ENCODE measurements at places on chromosomes 2 and 18.

- no peak for DNase-seq
Measured at GRCh38 chr2:226076529-226076928, 677.0 kb downstream of the NYAP2 start.

DNA sequence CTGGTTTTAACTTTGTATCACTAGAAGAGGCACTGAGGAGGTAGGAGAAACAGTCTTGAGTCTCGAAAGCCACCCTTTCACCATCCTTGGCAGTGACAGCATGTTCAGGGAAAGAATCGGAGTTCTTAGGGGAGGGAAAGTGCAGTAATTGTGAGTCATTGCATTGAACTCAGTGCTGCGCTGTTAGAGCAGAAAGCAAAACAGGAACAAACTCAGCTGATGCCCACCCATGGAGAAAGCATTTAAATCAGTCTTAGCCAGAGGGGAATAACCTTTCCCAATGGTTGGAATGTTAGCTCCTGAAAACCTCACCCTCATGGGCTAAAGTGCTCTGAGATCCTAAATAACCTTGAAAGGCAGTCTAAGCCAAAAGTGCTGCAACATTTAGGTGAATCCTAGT, 845.6 kb upstream of the CNTNAP5 start:
- DNase-seq, result no peak

- DNase-seq, result no peak
Measured at GRCh38 chr2:17934721-17935120, 56.3 kb downstream of the KCNS3 start.

- DNase-seq, result no peak
Measured at GRCh38 chr2:236970656-236971010, 115.1 kb upstream of the COPS8 start.

GRCh38 chr2:222594679-222595078, 61.2 kb downstream of the FARSB start:
- no peak for DNase-seq

DNA sequence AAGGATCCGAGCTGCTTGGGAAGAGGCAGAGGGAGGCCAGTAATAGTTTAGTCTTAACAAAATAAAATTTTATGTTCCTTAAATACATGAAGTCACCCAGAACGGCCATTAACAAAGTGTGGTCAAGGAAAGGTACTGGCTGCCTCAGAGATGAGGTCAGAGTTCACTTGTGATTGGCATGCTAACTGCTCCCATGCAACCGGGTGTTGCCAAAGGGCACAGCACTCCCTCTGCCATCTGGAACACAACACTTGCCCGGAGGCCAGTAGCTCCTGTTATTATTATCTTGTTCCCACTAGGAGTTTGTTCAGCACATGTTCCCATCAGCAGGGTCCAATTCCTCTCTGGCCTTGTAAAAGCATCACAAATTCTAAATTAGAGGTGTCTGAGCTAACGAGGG, 207.0 kb downstream of the CYP26B1 start:
- DNase-seq, result no peak

- no peak for DNase-seq
Measured at GRCh38 chr18:75090336-75090735, 118.6 kb downstream of the PTGR3 start.

DNA sequence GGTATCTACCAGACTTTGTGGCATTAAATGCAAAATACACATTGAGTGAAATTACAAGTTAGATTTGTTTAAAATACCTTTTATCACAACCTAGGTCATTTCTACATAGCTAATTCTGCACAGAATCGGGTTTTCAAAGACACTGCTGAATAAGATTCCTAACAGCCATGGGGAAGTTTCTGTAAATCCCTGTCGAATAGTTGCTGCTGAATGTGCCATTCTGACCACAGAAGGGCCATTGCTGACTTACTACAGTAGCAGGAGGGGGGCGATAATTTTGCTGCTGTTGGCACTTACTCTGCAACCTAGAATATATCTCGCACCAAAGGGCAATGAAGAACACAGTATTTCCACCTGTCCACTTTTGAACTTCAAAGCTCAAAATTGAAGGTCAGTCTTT, 232.8 kb downstream of the TCF4 start:
- DNase-seq, result no peak

- DNase-seq, result no peak
Measured at GRCh38 chr2:16737812-16738211, 72.2 kb upstream of the CYRIA start.

DNA sequence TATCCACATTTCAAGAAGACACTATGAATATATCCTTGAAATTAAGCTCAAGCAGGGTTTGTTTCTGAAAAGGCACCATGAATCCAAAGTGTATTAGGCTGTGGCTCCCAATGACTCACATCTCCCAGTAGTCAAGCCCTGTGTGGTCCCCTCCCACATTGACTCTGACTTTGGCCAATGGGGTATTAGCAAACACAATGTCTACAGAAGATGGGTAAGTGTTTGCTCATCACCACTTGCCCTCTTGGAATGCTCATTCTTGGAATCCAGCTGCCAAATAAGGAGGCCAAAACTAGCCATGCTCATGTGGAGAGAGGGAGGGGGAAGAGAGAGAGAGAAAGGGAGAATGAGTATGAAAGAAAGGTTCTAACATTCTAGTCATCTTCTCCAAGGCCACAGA, 490.0 kb downstream of the TXNL1 start:
- DNase-seq, result no peak

- no peak for DNase-seq
Measured at GRCh38 chr2:76256458-76257088, 545.9 kb upstream of the GCFC2 start.

GRCh38 chr18:36187826-36188721, 777 bp downstream of the MOCOS start:
- no peak for DNase-seq

DNA sequence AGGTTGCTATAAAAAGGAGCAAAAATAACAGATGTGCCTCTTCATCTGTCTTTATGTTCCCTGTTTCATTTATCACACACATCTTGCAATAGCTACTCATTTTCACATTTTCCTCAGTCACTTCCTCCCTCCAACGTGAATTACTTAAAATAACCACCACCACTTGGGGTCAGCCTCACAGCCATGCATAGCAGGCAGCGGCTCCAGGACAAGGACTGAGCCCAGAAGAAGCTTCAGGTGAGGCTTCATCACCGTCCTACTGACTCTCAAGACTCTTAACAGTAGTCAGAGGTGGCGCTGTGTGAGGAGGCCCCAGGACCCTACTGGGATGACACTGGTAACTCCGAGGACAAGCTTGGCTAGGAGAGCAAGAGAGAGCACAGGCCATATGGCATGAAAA, 15.5 kb upstream of the ST8SIA5 start:
- DNase-seq, result no peak

DNA sequence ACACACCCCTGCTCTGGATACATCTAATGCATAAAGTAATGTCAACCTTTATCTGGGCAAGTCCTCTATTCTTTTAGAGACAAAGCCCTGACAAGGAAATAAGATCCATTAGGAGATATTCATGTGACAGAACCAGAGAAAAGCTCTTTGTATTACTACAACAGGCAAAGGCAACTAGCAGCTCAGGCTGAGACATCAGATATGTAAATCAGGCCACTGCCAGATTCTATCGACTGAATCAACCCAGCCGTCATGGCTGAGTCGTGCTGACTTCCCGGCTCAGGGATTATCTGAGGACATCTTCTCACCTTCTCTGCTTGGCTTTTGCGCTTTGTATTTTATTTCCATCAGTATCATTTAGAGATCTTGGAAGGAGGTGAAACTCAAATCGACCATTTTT, 294.5 kb downstream of the PLCL1 start:
- no peak for DNase-seq

- DNase-seq, result no peak
Measured at GRCh38 chr2:55010149-55010591, 40.1 kb downstream of the RTN4 start.

DNA sequence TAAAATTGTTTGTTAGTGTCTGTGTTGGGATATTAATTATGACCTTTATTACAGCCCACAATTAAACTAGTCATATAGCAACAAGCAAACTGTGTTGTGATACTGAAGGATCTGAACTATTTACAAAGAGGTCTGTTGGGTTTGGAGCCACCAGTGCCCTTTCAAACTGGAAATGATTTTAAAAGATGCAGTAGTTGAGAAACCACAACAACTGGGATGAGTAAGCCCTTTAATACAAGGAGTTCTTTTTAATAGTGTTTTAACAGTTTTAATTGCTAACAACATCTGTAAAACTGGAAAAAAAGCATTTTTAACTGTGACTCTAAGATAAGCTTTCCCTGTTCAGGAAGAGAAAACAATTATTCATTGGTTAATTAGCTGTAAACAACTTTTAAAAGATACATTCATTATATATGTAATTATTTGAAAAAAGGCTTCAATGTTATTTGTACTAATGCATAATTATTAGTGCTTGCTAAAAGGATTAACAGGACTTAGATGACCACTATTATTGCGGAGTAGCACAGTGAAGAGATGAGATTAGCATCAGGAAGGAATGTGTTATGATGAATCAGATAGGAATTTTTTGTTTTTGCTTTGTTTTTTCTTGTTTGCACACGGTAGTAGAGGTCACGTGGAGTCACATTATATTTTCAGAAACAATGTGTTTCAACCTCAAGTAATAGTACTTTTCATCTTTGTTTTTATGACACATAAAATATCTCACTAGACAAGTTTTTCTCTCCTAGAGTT, 392.7 kb upstream of the FANCL start:
- DNase-seq, result no peak
